ENCODE measurements at places on chromosomes 1 and 21.

GRCh38 chr1:94231746-94232145 is 5.6 kb downstream of the ARHGAP29 start:
- no peak for DNase-seq

GRCh38 chr1:64895500-64895899 is 70.8 kb downstream of the JAK1 start:
- DNase-seq: no peak

DNA sequence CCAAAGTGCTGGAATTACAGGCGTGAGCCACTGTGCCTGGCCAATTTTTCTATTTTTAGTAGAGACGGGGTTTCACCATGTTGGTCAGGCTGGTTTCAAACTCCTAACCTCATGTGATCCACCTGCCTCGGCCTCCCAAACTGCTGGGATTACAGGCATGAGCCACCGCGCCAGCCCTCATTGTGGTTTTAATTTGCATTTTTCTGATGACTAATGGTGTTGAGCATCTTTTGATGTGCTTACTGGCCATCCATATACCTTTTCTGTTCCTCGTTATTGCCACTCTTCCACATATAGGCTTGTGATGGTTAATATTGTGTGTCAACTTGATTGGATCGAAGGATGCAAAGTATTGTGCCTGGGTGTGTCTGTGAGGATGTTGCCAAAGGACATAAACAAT is 17.4 kb upstream of the ENAH start:
- DNase-seq: no peak

DNA sequence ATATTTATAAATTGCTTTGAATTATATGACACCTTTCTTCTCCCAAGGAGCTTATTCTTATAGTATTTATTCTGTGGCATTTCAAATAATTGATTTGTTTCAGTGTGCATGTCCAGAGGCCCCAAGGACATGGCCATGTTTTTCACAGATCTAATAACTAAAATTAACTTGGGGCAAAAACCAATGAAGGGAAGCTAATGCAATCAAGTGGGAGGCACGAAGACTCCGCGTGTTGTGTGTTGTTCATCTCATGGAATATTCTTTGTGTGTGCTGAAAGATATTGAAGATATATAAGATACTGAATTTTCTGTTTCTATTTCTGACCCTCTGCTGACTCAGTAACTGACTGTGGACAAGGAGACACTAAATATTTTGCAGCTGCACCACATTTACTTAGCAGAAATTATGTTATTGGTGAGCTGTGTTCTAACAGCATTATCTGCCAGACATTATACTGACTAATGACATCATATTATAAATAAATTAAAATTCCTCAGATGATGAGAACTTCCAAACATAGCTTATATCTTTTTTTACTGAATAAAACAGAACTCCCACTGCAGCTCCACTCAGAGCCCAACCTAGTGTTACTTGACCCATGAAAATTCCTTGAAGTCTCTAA is 519.3 kb upstream of the CXADR start:
- DNase-seq: no peak

GRCh38 chr1:179955731-179956130 is 1.1 kb downstream of the CEP350 start:
- DNase-seq: no peak

- no peak for DNase-seq
Observed at GRCh38 chr1:101338714-101339430, 102.1 kb downstream of the S1PR1 start.

DNA sequence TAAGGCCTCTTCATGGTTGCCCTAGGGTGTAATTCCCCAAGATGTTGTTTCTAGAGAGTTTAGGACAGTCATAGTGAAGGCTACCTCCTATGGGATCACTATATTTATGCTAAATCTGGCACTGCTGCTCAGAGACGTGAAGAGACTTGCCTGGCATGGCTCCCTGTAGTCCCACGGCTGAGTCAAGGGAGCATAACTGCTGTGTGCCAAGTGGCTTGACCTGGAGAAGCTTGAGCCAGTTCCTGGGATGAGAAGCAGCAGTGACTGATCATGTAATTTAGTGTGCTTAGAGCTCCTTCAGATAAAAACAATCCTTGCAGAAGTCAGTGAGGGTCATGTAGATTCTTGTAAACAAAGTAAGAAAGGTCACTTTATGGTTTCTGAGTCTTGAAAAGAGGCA is 68.9 kb upstream of the TSPAN2 start:
- no peak for DNase-seq

Data from WERI-Rb-1 (cell line).